ENCODE measurements at places on chromosomes 13 and 19. TPM values are rescaled to one million over a fixed set of nuclear protein-coding genes. Genes with fewer than 3 reads are reported as not detected.

- no peak for DNase-seq
These were observed 149.3 kb downstream of the RGCC start for GRCh38 chr13:41606646-41607045.

DNA sequence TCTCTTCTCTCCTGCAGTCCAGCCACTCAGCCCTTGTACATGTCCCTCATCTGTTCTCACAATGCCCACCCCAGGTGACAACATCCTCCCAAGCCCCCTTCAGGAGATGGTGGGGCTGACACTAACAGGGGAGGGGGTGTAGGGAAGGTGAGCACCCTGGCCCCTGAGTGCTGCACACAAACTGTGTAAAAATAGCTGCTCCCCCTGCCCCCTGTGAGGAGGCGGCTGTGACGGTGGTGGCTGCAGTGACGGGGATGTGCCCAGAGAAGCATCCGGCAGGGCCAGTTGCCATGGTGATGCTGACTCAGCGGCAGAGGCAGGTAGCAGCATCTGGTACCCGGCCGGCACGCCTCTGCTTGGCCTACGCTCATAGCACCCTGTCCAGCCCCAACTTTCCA, 13.0 kb upstream of the JUND start:
- DNase-seq: peak; percentile 34

TJP3 gene
- polyA plus RNA-seq: not detected

CKM gene
- polyA plus RNA-seq: 0.03 TPM

ZIM2 gene
- polyA plus RNA-seq: not detected

GRCh38 chr19:2175742-2176141, 12.0 kb downstream of the DOT1L start:
- no peak for DNase-seq

DNA sequence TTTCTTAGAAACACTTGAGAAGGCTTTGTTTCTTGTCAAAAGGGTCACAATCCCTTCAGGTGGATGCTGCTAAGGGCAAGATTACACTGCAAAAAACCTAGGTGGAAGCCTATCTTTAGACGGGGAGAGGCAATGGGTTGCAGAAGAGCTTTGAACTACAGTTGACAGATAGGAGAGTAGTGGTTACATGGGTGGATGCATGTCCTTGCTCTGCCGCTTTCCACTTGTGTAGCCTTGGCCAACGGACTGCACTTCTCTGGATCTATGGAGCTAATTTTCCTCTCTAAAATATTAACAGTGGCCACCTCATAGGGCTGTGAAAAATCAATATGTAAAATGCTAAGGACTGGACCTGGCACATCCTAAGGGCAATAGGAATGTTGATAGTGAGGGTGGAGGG, 980 bp downstream of the BCKDHA start:
- no peak for DNase-seq

GRCh38 chr13:64276232-64276631, 2860.6 kb upstream of the PCDH20 start:
- no peak for DNase-seq

FRY gene
- 8.8 TPM for polyA plus RNA-seq

AMER2 gene
- not detected for polyA plus RNA-seq

DNA sequence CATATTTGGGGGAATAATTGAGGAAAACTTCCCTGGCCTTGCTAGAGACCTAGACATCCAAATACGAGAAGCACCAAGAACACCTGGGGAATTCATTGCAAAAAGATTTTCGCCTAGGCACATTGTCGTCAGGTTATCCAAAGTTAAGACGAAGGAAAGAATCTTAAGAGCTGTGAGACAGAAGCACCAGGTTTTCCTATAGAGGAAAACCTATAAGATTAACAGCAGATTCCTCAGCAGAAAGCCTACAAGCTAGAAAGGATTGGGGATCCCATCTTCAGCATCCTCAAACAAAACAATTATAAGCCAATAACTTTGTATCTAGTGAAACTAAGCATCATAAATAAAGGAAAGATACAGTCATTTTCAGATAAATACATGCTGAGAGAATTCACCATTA, 114.9 kb downstream of the PIBF1 start:
- no peak for DNase-seq

- DNase-seq: no peak
These were observed 311.9 kb upstream of the ARGLU1 start for GRCh38 chr13:106879806-106880205.

GRCh38 chr19:11581740-11582139, 4.3 kb upstream of the ACP5 start:
- peak; percentile 44 for DNase-seq

DNA sequence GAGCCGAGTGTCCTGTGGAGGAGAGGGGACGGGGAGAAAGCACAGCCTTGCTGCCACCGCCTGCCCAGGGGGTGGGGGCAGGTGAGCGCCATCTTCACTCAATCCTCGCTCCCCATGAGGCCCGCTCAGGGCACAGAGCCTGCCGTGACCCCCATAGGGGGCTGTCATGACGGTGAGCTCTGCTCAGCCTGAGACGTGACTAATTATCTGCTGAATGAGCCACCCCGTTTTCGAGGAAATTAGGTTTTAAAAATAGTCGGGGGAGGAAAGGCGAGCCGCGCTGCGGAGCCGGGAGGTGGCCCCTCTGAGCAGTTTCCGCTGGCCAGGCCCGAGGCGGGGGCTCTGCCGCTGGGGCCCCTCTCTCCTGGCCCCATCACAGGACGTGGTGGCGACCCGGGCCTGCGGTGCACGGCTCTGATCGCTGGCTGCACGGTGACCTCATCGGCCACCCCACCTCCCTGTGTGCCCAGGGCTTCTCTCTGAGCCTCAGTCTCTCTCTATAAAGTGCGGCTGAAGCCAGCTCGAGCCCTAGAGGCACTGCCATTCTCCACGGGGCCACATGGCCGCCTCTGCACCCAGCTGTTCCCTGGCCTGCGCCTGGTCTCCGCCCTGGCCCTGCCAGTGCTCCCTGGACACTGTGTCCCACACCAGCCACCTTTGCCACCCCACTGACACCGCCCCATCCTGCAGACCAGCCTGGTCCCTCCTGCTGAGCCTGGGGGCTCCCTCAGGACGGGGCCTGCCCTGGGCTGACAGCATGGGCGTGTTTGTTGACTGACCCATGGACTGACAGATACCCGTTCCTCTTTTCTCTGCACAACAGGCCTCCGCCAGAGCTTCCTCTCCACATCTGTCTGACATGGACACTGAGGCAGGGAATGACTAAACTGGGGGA, 28.3 kb downstream of the PIP5K1C start:
- peak; percentile 42 for DNase-seq

GRCh38 chr13:71477735-71478134, 389.3 kb downstream of the DACH1 start:
- DNase-seq: no peak

DNA sequence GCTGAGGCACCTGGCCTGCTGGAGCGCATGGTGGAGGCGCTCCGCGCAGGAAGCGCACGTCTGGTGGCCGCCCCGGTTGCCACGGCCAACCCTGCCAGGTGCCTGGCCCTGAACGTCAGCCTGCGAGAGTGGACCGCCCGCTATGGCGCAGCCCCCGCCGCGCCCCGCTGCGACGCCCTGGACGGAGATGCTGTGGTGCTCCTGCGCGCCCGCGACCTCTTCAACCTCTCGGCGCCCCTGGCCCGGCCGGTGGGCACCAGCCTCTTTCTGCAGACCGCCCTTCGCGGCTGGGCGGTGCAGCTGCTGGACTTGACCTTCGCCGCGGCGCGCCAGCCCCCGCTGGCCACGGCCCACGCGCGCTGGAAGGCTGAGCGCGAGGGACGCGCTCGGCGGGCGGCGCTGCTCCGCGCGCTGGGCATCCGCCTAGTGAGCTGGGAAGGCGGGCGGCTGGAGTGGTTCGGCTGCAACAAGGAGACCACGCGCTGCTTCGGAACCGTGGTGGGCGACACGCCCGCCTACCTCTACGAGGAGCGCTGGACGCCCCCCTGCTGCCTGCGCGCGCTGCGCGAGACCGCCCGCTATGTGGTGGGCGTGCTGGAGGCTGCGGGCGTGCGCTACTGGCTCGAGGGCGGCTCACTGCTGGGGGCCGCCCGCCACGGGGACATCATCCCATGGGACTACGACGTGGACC, 9.7 kb upstream of the STRN4 start:
- DNase-seq: no peak

SSC5D gene
- polyA plus RNA-seq: 2.1 TPM

DNA sequence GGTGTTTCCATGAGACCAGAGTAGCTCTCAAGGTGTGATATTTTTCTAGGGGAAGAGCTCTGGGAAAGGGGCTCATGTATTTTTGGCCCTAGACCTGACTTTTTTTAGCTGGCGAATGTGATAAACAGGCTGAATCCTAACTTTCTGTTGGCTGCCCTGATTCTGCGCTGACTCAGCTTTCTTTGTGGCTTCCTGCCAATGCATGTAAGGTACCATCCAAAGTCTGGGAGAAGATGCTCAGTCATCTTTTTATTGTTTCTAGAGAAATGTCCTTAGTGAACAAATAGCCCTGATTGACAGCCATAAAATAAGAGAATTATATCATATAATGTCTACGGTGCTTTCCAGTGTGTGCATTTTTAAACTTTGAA, 113.6 kb upstream of the MBNL2 start:
- DNase-seq: peak; percentile 63

- DNase-seq: no peak
These were observed 13.7 kb downstream of the ZNF461 start for GRCh38 chr19:36652958-36653357.

SMAD9 gene
- 3.5 TPM for polyA plus RNA-seq

GRCh38 chr19:48915757-48916156, 15.6 kb downstream of the NUCB1 start:
- no peak for DNase-seq

GRCh38 chr13:48318377-48318811, 14.8 kb downstream of the RB1 start:
- DNase-seq: no peak

DNA sequence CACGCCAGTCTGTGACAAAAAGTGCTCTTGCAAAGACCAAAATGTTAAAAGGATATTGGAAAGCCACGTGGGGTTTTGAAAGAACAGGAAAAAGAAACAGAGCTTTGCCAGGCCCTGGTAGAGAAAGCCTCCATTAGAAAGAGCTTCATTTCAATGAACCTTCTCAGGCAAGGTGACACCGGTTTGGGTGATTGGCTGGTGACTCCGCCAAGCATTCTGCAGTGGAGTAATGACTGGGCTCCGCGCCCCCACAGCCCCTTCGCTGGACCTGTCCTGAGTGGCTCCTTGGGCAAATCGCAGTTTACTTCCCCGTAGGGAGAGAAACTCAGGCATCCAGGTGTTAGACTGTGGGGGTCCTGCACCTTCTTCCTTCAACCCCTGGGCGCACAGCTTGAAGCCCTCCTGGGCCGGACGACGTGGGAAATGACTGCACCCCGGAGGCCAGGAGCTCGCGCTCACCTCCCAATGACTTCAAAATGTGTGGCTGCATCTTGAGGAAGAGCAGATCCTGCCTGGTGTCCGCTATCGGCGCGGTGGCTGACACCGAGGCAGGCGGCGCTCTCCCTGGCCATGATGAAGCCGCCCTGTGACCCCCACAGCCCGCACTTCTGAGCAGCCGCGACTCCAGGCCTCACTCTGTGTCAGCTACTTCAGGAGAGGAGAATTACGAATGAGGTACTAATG, 444.6 kb upstream of the SGCG start:
- no peak for DNase-seq

KLK14 gene
- polyA plus RNA-seq: not detected

DNA sequence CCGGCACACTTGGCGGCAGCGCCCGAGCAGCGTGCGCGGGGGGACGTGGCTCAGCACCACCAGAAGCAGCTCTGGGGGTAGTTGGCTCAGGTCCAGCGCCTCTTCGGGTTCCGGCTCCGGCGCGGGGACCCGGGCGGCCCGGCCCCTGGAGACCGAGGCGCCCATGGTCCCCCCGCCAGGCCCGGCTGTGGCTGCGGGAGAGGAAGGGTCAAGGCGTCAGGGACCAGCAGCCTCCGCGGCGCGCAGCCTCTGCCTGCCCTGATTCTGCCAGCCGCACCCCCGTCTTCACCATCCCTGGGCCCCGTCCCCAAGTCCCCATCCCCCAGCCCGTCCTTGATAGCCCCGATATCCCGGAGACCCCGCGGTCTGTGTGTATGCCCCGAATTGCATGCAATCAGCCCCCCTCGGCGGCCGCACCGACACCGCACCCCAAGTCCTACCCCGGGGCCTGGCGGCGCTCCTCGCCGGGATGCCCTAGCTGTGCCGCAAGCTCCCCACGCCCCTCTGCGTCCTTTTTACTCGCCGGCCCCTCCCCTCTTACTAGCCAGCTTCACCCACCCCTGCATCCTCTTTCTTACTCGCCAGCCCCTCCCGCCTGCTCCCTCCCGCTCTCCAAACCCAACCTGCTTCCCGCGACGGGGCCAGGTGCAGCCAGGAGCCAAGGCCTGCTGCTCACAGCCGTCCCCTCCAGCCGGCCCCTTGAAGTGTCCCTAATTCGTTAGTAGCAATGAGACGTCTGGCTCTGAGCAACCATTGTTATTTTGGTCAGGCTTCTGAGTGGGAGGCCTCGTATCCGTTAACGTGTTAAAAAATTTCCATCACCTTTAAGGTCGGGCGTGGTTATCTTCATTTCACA, at the start of gene FBXO27:
Gene FBXO27 (minus strand): TSS at position 487 of the 856 bp plus-strand sequence. CDS start 322 bp downstream, at position 165.
- peak; percentile 21 for DNase-seq

ONECUT3 gene
- not detected for polyA plus RNA-seq

- no peak for DNase-seq
These were observed 24.0 kb upstream of the ZNF850 start for GRCh38 chr19:36796714-36796992.

DNA sequence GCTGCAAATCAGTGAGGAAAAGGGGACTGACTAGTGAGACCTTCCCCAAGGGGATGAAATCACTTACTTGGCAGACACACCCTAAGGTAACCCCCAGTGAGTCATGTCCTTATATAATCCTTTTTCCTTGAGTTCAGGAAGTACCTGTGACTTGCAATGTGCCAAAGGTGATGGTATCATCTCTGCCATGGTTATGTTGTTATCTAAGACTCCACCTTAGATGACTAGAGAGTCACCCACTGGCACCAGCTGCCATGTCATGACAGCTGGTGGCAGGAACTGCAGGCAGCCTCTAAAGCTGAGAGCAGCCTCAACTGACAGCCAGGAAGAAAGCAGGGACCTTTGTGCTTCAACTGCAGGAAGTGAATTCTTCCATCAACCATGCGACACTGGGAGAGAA, 12.5 kb downstream of the PBX4 start:
- DNase-seq: peak; percentile 33

GRCh38 chr19:58279042-58279924, 528 bp downstream of the ZNF8 start:
- DNase-seq: peak; percentile 78

DNA sequence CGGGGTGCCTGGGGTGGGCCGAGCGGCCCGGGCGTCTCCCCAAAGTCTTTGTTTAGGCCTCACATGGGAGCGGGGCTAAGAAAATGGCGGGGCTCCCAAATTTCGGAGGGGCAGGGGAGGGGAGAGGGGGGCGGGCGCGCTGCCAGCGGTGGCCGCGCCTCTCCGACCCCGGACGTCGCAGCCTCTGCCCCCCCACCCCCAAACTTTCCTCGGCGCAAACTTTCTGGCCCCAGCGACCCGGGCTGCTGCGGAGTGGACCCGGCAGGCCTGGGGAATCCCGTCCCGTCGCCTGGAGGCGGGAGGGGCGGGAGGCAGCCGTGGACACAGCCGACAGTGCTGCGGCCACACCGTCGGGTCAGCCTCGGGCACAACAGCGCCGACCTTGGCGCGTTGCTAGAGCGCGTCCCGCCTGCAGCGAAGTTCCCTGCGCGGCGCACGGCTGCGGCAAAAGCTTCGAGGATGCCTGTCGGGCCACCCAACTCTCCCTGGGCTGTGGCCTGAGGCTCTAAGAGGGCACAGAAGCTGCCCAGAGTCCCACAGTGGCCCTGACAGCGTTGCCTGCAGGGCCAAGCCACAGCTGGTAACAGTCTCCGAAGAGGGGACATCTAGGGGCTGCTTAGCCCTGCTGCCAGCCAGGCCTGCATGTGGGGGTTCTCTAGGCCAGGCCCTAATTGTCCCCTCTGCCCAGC, 1.3 kb downstream of the NFIX start:
- no peak for DNase-seq
